ENCODE measurements at places on chromosomes 7 and 10. TPM values are rescaled to one million over a fixed set of nuclear protein-coding genes. Genes with fewer than 3 reads are reported as not detected.

Gene ACSM6
- not detected for total RNA-seq

Gene NEUROD6
- not detected for total RNA-seq

Gene TBX20
- 2.4 TPM for total RNA-seq

Gene KMT2E
- 21.4 TPM for total RNA-seq

Gene NYAP1
- total RNA-seq, result 5.6 TPM

Gene SKIDA1
- 0.85 TPM for total RNA-seq

Gene INSYN2A
- 1.6 TPM for total RNA-seq
